SK-N-SH treated with all-trans-retinoic acid at 6 μM for 48 hours (cell line): ENCODE measurements at places on chromosomes 6 and 20.
A peak's percentile ranks its signal among the peaks of the same experiment; 100 is the strongest.

DNA sequence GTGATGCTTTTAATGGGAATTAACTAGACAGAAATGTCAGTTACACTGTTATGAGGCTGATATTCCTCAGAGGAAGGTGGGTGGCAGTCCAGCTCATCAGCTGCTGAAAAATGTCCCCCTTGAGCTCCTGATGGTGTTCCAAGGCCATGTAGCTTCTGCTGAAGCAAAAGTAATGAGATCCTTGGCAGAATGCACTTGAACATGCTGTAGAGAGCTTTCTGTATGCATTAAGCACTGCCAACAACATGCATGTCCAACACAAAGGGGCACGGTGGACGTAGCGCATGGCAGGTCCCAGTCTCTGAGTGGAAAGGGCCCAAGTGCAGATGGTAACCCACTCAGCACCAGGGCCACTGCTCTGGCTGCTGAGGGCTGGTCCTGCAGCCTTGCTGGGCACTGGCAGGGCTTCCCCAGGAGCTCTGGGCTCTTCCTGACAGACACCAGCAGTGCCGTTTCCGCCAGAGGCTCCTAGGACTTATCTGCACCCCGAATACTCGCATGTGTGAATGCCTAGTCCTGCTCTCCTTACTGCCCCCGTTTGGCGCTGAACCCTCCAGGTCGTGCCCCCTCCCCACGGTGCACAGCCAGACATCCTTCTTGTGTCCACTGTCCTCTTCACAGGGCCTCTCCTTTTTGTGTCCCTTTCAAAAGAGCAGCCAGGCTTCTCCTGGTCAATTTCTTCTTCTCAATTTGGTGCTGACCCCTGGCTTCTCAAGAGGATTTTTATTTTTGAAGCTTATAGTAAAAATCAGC is 18.6 kb upstream of the SYNDIG1 start:
- no peak for ATAC-seq

- no peak for ATAC-seq
Observed at GRCh38 chr20:20251836-20252235, 116.1 kb upstream of the INSM1 start.

- ATAC-seq, result peak; percentile 75
Observed at GRCh38 chr6:40947876-40948526, 91.0 kb downstream of the UNC5CL start.

DNA sequence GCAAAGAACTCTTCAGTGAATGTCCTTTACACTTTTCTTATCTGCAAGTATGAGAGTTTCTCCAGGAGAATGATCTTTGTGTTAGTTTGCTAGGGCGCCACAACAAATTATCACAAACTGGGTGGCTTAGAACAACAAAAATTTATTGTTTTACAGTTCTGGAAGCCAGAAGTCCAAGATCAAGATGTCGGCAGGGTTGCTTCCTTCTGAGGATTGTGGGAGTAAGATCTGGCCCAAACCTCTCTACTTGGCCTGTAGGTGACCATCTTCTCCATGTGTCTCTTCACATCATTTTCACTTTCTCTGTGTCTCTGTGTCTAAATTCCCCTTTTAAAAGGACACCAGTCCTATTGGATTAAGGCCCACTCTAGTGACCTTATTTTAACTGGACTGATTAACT is 103.0 kb downstream of the ADTRP start:
- no peak for ATAC-seq

- no peak; the same call in 2 of the 3 replicates for ATAC-seq
Observed at GRCh38 chr6:13528232-13528631, 40.8 kb upstream of the GFOD1 start.

- no peak for ATAC-seq
Observed at GRCh38 chr6:39411465-39411864, 89.0 kb upstream of the KCNK16 start.

GRCh38 chr6:33167374-33168283 is 24.6 kb downstream of the COL11A2 start:
- no peak for ATAC-seq

GRCh38 chr6:24340998-24341938 is 16.6 kb downstream of the DCDC2 start:
- no peak for ATAC-seq

DNA sequence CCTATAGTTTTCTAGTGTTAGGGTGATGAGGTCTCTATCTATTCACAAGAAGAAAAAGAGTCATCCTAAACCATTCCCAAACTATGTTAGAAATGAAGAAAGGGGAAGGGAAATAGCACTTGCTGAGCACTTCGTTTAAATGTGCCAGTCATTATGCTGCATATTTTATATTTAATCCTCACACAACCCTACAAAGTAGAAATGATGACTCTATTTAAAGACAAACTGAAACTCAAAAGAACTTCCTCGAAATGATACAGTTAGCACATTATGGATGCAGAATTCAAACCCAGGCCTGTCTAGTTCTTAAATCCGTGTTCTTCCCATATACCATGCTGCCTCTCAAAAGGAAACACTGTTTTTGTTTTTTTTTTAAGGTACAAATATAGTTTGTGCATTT is 174.6 kb downstream of the GMPR start:
- ATAC-seq, result no peak

DNA sequence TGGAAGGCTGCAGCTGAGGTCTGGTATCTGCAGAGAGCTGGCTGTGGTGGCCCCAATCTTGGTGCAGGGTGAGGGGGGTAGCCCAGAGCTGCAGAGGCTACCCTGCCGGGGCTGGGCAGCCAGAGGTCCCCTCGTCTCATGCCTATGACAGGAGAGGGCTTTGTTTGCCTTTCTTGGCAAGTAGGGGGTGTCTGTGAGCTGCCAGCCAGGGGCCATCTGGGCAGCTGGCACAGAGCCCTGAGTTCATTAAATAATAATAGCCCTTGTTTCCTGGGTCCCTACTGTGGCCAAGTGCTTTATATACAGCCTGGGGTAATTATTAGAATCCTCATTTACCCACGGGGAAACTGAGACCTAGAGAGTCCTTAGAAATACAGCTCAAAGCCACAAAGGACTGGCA is 66.6 kb downstream of the EZR start:
- ATAC-seq, result peak; percentile 81
